ENCODE measurements at places on chromosomes 5 and 9.

GRCh38 chr5:132556153-132556762 is 519 bp upstream of the RAD50 start:
- peak; percentile 12 for DNase-seq

GRCh38 chr5:54845567-54845941 is 139.8 kb downstream of the ESM1 start:
- DNase-seq = peak; percentile 75

DNA sequence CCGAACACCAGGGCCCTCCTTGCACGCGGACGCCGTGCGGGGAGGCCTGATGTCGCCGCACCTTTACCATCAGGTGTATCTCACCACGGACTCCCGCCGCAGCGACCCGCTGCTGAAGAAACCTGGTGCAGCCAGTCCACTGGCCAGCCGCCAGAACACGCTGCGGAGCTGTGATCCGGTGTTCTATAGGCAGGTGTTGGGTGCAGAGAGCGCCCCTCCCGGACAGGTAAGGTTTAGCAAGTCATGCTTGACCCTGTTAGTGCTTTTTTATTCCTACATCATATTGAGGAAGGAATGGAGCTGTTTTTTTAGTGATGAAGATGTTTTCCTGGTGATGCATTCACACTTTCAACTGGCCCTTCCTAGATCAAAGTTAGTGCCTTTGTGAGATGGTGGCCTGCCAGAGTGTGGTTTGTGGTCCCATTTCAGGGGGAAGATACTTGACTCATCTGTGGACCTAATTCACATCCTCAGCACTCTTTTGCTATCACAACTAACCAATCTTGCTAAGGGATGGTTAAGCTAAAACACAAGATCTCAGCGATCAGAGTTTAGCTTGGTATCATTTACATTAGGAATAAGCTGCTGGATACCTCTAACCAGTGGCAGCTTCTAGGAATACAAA is 2.7 kb downstream of the PCDHGC3 start:
- peak; percentile 52 for DNase-seq

GRCh38 chr9:106920091-106920490 is 57.1 kb downstream of the ZNF462 start:
- DNase-seq = no peak

DNA sequence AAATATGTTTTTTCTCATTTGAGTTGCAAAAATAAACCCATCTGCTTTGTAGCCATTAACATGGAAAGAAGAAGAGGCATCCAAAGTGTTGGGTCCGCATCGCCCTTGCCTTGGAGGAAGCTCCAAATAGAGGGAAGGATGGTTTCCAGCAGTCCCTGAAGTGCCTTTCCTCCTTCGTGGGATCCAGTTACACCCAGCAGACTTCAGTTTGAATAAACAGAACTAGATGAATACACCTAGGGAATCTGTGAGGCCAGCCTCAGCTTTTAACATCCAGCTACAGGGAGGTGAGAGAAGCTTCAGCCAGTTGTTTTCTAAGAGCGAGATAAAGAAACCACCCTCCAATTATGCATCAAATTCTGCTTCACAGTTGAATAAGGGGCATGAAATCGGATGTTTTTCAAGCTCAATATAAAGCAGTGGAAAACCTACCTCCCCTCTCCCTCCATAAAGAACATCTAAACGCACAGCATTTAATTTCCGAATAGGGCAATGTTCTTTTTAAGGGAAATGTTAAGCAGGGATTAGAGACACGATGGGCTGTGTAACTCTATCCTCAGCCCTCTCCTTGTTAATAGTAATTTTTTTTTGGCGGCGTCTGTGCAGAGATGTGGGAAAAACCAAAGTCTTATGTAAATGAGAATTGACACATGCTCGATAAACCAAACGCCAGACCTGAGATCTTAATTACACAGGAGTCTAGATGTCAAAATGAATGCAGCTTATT is 264.7 kb downstream of the SLIT3 start:
- no peak for DNase-seq

GRCh38 chr5:172412724-172413286 is 41.5 kb downstream of the SH3PXD2B start:
- peak; percentile 95 for DNase-seq

DNA sequence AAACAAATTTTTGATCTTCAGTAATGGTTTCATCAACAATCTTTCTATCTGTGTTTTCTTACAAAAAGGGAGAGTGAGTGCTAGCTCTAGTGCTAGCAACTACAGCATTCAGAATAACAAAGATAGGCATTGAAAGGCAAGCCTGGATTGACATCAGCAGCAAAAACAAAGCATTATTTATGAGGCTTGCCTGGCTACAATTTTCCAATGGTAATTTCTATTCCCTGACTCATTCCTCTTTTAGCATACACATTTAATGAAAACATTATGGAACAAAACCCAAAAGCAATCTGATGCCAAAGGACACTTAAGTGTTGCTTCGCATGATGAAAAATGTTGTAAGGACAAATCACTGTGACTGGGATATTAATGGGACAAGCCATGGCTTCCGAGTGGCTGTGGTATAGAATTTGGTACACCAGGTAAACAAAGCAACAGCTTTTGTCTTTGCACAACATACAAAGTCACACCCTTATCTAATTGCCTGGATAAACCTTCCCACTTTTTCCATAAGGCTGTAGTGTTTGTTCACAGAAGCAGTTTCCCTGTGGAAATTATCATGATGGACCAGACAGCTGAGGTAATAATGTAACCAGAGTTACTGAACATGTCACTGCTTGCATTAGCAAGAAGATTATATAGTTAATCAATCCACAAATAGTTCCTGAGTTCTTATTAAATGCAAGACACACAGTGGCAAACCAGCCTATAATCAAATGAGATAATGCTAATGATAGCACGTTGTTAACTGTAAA is 179.8 kb upstream of the EDIL3 start:
- DNase-seq = peak; percentile 33

DNA sequence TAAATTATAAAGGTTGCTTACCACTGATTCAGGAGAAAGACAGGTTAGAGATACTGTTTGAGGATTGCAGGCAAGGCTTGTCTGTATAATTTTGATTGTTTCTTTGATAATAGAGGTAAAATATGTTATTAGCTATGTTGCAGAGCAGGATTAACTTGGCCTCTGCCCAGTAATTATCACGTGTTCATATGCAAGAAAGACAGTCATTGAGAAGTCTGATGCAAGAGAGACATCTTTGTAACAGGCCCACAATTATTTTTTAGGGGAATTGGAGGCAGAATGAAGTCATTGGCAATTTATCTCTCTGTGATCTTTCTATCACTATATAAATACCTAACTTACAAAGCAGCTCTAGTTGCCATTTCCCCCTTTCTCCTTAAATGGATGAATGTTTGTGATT is 46.0 kb downstream of the SLC44A1 start:
- peak; percentile 55 for DNase-seq

DNA sequence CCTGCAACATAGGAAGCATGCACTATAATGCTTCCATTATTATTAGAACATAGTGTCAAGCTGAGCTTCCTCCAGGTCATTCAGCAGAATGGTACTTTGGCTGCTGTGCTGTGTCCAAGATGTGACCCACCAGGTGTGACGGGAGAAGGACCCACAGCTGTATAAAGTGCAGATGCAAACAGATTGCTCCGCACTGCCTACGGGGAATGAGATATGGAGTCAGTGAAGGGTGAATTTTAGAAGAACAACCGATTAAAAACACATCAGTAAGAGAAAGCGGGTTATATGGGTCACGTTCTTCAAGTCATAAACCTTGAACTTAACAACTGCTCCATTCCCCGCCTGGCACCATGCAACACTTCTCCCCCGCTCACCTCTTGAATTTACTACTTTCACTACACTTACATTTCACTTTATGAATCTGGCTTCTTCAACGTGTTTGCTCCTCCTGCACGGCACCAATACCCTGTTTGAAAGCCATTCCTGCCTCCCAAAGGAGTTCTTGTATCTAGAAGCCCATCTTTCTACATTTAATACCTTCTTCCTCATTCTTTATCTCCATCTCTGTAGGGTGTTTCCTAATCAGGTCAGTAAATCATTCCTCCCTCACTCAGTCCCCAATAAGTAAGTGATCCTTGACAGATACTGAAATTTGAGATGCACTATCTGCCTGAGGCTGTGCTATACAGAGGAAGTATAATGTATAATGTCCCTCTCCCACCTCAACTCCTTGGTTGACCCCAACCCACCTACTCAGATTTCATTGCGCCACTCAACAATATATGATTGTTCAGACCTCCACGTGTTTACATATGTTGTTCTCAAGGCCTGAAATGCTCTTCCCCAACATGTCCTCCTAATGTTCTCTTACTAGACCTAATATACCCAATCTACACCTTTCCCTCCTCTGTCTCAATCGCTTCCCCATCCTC is 25.9 kb downstream of the BRINP1 start:
- DNase-seq = no peak

GRCh38 chr5:100667161-100667630 is 132.0 kb downstream of the FAM174A start:
- DNase-seq = peak; percentile 43

GRCh38 chr5:131883984-131884383 is 61.5 kb downstream of the MEIKIN start:
- no peak for DNase-seq

DNA sequence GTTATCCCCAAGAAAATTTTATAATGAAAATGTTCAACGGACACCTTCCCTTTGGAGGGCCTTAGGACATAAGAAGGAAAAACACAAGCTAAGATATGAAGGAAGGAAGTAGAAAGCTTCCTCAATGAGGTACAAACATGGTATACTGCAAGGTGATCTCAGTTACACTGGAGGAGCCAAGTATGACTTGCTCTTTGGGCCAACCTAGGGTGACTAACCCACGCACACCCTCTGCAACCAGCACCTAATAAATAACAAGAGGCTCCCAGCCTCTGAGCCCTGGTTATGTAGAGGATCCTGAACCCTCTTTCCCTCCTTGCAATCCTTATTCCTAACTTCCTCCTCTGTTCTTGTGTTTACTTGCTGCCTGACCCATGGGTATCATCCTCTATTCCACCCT is 38.3 kb upstream of the KCNV2 start:
- no peak for DNase-seq

- no peak for DNase-seq
These were observed 248.0 kb downstream of the NR3C1 start for GRCh38 chr5:143155455-143155854.

- peak; percentile 68 for DNase-seq
These were observed 1.2 kb downstream of the SURF4 start for GRCh38 chr9:133374612-133375115.

DNA sequence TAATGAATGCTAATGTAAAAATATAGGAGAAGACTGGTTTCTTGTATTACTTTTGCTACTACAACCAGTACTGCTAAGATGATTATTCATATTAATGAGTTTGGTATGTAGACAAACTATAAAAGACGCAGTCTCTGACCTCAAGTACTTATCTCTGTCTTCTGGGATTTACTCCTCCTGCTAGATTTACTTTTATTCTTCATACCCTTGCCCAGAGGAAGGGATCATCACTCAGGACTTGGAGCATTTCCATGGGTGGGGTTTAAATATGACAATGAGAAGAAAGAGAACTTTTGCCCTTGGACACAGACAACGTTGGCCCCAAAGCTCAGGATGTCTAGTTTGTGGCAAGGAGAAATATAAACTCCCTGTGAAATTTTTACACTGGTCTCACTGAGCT is 126.1 kb downstream of the BNC2 start:
- peak; percentile 58 for DNase-seq

- no peak for DNase-seq
These were observed 234.6 kb downstream of the CACNA1B start for GRCh38 chr9:138112090-138112748.

DNA sequence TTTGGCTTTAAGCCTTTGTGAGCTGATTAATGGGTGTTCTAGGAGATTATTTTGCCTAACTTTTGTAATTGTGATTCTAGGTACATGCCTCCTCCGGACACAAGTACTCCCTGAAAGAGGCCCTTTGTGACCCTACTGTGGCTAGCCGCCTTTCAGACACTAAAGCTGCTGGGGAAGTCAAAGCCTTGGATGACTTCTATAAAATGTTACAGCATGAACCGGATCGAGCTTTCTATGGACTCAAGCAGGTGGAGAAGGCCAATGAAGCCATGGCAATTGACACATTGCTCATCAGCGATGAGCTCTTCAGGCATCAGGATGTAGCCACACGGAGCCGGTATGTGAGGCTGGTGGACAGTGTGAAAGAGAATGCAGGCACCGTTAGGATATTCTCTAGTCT is 13.6 kb downstream of the ITGA1 start:
- peak; percentile 46 for DNase-seq

- DNase-seq = no peak
These were observed 25.1 kb downstream of the ADAMTSL1 start for GRCh38 chr9:18499062-18499461.

DNA sequence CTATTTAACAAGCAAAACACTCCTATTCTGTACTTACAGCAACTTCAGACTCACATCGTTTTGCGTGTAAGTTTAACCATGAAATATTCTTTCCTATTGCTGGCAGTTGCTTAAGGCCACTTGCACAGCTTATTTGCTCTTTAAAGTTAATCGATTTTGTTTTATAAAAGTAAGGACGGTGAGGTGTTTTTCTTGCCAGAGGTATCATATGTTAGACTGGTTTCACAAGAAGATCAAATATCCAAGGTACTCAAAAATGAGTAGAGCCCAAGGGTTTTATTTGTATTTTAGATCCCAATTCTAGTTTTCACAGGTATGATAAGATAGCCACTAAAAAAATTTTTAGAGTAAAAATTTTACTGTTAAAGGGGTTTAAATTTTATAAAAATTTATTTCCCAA is 16.2 kb downstream of the CLINT1 start:
- DNase-seq = no peak

GRCh38 chr9:15239816-15240215 is 67.2 kb downstream of the TTC39B start:
- DNase-seq = no peak

- peak; percentile 35 for DNase-seq
These were observed 678.8 kb upstream of the KLF4 start for GRCh38 chr9:108168236-108168850.

DNA sequence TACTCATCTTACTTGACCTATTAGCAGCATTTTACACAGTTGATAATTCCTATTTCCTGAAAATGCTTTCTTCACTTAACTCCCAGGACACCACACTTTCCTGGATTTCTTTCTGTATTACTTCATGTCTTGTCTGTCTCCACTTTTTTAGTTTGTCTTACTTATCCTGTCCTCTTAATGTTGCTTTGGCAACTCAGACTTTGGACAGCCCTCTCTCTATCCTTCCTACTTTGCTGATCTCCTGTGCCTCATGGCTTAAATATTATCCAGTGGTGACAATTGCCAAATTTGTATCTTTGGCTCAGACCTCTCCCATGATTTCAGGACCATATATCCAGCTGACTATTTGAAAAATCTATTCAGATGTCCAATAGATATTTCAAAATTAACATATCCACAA is 39.8 kb upstream of the NUDT12 start:
- no peak for DNase-seq

- DNase-seq = no peak
These were observed 1737.9 kb upstream of the C9orf72 start for GRCh38 chr9:29311221-29311620.

DNA sequence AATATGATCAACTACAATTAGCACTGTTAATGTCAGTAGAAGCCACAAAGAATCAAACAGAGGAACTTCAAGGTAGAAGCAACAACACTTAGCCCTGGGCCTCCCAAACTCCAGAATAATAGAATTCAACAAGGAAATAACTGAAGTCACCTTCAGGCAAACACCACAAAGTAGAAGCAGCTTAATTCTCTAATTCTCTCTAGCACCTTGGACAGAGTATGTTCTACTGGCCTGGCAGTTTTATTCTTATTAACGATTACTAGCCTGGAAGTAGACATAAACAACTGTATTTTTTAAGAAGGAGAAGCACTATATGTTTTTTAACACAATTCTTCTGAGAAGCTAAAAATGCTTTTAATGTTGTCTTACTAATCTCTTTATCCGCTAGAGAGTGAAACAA is 911.9 kb downstream of the DTWD2 start:
- DNase-seq = no peak
